ENCODE measurements at places on chromosomes 16 and 17.

DNA sequence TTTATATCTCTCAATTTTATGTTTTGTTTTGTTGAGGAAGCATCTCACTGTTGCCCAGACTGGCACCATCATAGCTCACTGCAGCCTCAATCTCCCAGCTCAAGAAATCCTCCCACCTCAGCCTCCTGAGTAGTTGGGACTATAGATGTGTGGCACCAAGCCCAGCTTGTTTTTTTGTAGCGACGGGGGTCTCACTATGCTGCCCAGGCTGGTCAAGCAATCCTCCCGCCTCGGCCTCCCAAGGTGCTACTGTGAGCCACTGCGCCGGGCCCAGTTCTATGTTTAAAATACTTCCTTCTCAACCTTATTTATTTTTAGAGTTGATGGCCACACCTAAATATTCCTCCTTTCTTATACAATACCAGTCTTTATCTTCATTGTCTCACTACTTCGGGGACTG is 1.9 kb upstream of the NFE2L1 start:
- DNase-seq, result no peak

DNA sequence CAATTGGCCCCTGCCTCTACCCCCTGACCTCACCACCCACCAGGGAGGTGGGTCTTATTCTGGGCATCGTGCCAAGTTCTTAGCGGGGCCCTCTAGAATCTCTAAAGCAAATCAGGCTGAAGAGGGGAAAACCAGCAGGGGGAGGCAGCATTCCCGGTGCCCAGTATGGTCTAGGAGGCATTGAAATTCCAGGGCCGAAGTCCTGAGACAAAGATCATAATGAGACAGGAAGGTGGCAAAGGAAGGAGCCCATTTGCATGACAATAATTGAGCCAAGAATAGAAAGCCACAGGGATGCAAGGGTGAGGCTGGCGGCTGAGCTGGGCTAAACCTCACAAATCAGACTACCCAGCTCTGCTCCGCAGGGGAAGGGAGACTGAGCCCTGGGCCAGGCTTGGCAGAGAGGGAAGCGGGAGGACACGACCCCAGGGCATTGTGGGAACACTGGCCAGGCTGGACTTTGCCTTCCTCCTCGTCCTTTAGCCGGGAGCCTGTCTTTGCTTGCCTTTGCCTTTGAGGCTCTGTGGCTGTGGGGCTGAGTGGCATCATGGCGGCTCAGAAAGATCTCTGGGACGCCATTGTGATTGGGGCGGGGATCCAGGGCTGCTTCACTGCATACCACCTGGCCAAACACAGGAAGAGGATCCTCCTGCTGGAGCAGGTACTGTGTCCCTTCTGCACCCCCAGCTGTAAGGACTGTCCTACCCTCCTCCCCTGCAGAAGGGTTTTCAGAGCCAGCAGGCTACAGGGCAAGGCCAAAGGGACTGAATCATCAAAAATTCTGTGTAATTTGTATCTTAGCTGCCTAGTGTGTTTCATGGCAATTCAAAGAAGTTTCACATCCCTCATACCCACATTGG is at the start of gene PIPOX:
PIPOX (plus strand) TSS at position 463 of the 860 bp plus-strand sequence; CDS start at position 548, 85 bp downstream.
- DNase-seq, result no peak

DNA sequence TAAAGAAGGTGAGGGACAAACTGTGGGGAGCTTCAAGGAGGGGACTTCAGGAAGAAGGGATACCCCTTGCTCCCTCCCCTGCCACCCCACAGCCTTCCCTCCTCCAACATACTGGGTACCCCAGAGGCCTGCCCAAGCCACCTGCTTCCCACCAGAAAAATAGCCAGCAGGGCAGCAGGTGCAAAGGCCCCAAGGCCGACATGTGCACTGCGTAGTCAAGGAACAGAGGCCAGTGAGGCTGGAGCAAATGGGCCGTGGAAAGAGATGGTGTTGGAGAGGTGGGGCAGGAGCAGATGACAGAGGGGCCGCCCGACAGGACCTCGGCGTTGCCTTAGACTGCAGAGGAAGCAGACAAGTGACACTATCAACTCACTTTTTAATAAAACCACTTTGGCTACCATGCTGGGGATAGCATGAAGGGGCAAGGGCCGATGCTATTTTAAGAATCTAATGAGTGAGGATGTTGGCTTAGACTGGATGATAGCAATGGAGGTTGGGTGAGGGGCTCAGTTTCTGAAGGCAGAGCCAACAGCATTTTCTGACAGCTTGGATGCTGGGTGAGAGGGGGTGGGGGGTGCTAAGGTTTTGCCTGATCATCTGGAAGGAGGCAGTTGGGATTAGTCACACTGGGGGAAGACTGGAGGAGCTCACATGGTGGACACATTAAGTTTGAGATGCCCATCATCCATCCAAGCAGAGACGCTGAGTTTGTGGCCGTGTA is 72.8 kb upstream of the TOB1 start:
- no peak for DNase-seq

DNA sequence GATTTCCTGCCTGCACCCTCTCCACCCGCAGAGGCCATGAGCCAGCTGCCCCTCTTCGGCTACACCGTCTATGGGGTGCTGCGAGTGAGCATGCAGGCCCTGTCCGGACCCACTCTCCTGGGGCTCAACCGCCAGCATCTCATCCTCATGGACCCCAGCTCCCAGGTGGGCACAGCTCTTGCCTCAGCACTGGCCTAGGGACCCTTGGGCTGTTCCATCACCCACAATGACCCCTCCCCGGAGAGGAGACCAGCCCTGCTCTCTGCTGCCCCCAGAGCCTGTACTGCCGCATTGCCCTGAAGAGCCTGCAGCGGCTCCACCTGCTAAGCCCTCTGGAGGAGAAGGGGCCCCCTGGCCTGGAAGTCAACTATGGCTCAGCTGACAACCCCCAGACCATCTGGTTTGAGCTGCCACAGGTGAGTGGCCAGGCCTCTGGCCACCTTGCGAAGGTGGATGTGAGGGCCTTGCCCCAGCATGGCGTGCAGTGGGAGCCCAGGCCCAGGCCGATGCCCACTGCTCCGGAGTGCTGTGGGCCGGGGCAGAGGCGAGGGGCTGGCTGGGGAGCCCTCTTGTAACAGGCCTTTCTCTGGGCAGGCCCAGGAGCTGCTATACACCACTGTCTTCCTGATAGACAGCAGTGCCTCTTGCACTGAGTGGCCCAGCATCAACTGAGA is 7.3 kb upstream of the SMIM5 start:
- no peak for DNase-seq

- no peak for DNase-seq
These were observed 311.9 kb downstream of the ZFHX3 start for GRCh38 chr16:72736074-72736473.

- no peak for DNase-seq
These were observed 90.6 kb upstream of the CDH5 start for GRCh38 chr16:66275775-66276428.

GRCh38 chr16:31532120-31532519 is 4.4 kb downstream of the AHSP start:
- DNase-seq, result no peak

GRCh38 chr16:68770671-68771070 is 33.6 kb downstream of the CDH1 start:
- DNase-seq, result no peak

GRCh38 chr17:82569621-82570020 is 50.1 kb downstream of the FOXK2 start:
- no peak for DNase-seq

DNA sequence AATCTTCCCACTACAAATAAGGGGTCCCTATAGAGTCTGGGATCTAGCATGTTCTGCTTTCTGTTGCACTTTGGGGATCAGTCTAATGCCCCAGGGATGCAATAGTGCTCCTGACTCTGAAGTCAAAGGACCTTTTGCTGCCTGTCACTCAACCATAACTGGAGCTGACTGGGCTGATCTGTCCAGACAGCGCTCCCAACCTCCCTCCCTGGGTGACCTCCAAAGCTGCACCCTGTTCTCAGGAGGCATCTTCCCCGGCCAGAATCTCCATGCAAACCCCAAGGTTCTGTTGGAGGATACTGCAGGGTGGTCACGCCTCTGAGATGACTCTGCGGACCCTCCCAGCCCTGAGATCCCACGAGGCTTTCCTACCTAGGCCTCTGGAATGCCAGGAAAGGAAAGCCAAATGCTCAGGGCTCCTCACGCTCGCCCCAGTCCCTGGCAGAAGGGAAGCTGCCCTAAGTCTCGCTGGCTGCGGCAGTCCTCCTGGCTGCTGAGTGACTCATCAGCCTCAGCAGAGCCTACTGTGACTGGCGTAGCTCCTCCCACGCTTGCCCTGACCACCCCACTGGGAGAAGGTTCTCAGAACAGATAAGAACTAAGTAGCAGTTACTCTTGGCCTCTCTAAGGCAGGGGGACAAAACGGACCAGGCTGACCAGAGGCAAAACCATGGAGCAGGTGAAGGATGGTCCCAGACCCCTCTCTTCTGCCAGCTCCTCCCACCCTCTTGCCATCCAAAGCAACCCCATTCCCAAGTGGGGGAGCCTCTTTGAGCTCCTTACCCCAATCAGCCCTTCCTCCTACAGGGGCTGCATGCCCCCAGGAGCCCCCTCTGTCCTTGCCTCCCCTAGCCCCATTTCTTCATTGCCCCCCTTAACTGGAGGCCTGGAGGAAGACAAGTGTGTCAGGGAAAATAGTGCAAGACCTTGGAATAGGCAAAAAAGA is 124.1 kb upstream of the TNRC6C start:
- DNase-seq, result peak; percentile 31

DNA sequence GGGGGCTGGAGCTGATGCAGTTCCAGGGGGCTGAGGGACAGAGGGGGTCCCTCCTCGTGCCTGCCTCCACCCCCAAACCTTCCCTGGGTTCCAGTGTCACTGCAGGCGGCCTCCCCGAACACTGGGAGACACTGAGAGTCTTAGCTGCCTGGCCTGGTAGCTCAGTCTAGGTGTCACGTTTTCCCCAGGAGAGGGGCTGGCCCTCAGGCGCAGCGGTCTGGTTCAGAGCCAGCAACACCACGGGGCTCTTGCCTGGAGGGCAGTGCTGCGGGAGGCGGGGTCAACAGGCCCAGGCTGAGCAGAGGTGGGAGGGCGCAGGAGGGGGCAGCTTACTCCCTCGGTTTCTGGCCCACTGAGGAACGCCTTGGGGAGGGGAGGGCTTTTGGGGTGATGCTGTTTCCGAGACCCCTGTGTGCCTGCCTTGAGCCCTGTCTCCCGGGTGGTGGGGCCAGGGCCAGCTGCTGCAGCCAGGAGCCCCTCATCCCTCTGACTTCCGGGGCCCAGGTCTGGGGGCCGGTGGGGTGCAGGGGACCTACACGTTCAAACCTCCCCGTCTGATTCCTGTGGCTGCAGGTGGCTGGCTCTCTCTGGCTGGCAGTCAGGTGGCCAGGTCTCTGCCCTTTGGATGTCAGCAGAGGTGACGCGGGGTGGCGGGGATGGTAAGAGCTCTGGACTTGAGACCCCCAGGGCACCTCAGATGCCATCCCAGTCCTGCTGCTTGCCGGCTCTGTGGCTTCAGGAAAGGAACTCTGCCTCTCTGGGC is 89.3 kb upstream of the GSE1 start:
- no peak for DNase-seq

DNA sequence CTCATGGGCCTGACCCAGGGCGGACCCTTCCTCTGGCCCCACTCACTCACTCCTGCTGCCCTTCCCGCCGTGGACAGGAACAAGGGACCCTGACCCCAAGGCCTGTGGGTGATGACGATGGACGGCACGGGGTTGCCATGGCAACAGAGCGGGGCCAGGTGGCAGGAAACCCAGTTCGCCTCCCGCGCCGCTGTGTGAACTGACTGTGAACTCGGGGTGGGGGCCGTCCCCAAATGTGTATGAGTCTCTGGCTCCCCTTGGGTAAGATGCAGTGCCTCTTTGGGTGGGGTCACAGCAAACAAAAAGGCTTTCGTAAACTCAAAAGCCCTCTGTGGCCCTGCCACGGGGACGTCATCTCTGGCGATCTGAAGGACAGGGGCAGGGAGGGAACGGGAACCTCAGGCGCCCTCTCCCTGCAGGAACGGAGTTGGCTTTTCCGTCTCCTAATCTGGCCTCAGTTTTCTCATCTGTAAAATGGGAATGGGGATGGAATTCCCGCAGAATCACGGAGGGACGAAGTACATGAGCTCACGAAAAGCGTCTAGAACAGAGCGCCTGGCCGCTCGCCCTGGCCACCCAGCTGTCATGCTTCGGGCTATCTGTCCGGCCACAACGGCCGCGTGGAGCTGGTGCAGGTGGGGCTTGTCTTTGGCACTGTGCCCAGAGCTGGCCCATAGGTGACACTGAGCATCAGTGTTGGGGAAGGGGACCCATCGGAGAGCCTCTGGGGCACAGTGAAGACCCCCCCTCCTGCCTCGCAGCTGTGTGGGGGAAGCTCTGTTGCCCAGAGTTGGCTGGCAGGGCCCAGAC is 44.9 kb upstream of the PABPN1L start:
- DNase-seq, result no peak

DNA sequence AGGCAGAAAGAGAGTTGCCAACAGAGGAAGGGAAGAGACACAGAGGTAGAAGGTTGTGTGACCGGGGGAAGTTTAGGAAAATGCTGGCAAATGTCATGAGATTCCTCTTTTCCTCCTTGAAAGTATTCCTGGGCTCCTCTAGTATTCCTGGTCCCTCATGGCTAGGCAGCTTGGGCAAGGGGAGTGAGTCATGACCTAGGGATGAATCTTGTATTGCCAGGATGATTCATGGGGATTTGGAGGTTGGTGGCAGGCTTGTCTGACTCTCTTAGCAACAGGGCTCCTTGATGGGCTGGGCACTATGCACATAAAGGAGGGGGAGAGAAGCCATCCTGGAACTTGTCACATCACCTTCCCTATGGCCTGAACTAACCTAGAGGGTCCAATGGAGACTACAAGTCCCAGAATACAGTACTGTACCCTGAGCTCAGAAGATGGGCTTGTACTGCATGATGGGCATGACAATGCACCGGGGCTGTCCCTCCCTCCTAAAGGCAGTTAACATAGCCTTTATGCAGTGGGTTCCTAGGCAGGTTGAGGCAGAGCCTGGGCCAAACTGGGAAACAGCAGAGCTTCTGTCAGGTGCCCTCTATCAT is 2.1 kb upstream of the SEZ6 start:
- no peak for DNase-seq

DNA sequence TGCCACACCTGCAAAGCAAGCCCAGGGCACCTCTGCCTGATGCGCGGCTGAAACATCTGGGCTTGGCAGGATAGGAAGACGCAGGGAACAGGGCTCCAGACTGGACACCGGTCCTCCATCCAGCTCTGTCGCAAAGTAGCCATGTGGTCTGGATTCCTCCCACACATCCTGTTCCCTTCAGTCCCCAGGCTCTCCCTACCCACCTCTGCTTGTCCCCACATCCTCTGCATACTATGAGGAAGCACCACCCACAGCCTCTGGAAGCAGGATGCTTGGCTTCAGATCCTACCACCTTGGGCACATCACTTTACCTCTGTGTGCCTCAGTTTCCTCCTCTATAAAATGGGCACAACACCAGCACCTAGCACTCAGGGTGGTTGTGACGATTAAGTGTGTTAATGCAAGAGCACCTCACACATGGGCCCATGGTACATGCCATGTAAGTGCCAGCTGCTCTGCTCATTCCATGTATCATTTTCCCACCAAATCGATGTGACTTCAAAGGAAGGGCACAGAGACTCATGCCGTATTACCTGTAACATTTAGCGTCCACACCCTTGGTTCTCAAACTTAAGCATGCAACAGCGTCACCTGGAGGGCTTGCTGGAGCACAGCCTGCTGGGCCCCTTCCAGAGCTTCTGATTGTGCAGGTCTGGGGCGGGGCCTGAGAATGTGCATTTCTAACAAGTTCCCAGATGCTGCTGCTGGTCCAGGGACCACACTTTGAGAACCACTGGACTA is 138.6 kb upstream of the SDK2 start:
- no peak for DNase-seq
